Cortex of kidney (tissue), 1 donor: ENCODE measurements at places on chromosomes 1 and 21.

GRCh38 chr1:89339039-89339438, 24.8 kb upstream of the GBP6 start:
- DNase-seq, result no peak

DNA sequence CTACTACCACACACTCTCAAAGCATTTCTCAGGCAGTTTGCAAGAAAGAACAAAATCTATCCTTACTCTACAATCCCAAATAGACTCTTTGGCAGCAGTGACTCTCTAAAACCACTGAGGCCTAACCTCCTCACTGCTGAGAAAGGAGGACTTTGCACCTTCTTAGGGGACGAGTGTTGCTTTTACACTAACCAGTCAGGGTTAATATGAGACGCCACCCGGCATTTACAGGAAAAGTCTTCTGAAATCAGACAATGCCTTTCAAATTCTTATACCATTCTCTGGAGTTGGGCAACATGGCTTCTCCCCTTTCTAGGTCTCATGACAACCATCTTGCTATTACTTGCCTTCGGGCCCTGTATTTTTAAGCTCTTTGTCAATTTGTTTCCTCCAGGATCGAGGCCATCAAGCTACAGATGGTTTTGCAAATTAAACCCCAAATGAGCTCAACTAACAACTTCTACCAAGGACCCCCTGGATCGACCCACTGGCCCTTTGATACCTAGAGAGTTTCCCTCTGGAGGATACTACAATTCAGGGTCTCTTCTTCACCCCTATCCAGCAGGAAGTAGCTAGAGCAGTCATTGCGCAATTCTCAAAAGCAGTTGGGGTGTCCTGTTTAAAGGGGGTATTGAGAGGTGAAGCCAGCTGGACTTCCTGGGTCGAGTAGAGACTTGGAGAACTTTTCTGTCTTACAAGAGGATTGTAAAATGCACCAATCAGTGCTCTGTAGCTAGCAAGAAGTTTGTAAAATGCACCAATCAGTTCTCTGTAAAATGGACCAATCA, 2.0 kb upstream of the FMO4 start:
- no peak for DNase-seq

DNA sequence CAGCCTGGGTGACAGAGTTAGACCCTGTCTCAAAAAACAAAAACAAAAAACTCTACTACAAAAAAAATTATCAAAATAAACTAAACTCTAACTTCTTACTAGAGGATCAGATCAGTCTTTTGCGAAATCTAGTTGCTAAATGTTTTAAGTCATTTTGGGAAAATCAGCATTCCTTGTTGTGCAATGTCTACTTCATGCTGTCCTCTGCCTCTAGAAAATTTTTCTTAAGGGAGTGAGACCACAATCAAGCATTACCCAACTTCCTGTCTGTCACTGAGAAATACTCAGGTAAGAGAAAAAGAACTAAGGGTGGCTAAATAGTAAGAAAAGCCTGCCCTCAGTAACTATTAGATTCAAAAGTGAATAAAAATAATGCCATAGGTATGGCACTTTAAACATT, 67.2 kb upstream of the FOXD3 start:
- no peak for DNase-seq

- no peak for DNase-seq
Measured at GRCh38 chr1:182015360-182015759, 46.2 kb downstream of the ZNF648 start.

- no peak for DNase-seq
Measured at GRCh38 chr1:160104486-160104885, 6.1 kb upstream of the IGSF8 start.

GRCh38 chr1:38558055-38558454, 301.5 kb downstream of the RRAGC start:
- DNase-seq, result no peak

- DNase-seq, result no peak
Measured at GRCh38 chr1:235806123-235806522, 60.6 kb downstream of the LYST start.

DNA sequence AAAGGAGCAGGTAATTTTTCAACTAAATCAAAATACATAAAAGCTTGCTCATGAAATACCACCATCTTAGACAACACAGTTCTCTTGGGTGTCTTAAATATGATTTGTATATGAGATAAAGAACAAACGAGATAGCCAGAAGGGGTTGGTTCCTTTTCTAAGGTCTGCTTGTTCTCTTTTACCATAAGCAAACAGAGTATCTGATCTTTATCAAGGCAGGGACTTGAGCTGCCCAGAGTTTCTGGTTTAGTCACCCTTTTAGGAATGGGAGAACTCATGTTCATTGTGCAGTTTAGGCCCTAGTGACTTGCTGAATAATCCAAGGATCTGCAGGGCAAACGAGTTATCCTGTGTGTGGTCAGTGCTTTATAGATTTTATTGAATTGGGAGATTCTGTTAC, 3.0 kb upstream of the SUCO start:
- no peak for DNase-seq

DNA sequence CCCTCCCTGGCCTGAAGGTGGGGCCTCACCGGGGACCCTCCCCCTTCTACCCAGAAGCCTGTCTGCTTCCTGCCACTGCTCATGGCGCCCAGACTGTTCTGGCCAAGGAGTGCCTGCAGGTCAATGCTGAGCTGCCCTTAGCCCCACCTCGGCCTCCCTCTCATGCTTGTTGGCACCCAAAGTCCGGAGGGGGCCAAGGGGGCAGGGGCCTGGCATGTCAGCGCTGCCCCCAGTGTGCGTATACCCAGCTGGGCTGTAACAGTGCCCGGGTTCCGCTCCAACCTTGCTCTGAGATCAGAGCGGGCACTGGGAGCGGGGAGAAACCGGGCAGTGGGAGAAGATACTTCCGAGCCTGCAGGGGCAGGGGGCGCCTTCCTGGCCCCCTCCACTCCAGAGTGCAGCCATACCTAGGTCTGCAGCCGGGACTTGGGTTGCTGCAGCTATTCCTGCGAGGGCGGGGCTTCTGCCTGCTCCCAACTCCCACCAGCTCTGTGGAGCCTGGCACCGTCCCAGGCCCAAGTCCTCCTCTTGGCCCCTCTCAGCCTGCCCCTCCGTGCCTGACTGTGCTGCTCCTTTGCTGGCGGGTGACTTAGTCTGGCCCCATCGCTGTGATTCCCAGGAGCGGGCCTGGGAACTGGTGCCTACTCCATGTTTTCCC, 21.4 kb upstream of the TGFB2 start:
- DNase-seq, result no peak

GRCh38 chr1:1428174-1428573, 7.1 kb upstream of the ANKRD65 start:
- no peak for DNase-seq
